ENCODE measurements at places on chromosomes 1 and 21.
A peak's percentile ranks its signal among the peaks of the same experiment; 100 is the strongest.

- DNase-seq = no peak
Measured at GRCh38 chr1:88697503-88697902, 13.4 kb downstream of the PKN2 start.

DNA sequence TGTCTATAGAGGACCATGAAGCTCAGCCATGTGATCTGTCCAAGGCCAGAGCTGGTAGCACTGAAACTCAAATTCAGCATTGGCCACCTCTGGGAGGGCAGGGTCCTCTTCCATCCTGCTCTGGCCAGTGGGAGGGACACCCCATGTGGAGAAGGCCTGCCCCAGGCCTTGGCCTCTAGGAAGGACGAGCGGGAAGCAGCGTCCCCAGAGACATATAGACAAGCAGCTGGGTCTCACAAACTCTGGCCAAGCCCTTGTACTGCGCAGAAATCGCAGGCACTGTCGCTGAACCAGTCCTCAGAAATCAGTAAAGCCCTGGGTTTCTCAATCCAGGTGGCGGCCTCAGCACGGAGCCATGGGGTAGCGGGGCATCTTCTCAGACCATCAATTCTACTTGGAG, 180.7 kb downstream of the HIVEP3 start:
- DNase-seq = no peak

DNA sequence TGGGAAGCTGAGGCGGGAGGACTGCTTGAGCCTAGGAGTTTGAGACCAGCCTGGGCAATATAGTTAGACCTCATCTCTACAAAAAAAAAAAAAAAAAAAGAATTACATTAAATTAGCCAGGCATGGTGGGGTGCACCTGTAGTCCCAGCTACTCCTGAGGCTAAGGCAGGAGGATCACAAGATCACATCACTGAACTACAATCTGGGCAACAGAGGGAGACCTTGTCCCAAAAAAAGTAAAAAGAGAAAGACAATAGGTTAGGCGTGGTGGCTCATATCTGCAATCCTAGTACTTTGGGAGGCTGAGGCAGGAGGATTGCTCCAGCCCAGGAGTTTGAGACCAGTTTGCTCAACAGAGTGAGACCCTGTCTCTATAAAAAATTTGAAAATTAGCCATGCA, 130.3 kb downstream of the TIAM1 start:
- DNase-seq = no peak

- DNase-seq = no peak
Measured at GRCh38 chr1:227920426-227920825, 27.3 kb downstream of the WNT9A start.

DNA sequence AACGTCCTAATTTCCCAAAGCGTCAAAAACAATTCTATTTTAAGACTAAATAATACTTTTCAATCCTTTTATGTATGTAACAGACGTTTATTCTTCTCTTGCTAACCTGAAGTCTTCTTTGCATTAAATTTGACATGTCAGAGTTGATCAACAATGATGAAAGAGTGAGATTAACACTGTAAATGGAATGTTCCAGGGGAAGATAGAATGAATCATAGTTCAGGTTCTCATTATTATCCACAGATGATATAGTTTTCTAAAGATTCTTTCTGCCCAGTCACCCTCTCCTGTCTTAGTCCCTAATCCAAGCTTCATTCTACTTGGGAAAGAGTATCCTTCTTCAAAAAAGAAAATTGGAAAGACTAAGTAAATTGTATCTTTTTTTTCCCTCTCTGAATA, 38.9 kb downstream of the SDCCAG8 start:
- no peak for DNase-seq

GRCh38 chr1:39995973-39996393, 41.0 kb downstream of the MFSD2A start:
- DNase-seq = no peak

DNA sequence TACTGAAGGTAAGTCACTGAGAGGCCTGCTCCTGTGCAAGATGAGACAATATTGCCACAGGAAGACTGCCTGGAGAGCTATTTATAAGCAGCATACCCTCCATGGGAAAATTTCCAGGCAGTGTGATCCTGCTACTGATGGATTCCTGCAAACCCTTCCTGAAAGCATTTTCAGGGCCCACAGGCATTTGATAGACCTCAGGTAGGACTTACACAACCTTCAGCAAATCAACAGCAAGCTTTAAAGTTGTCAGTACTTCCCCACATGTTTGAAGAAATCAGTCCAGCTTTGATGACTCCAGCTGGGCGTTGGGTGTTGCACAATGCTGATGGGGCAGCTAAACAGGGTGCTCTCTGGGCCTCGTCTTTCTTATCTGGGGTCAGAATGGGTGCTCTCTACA, 108.8 kb downstream of the PLXNA2 start:
- DNase-seq = no peak

DNA sequence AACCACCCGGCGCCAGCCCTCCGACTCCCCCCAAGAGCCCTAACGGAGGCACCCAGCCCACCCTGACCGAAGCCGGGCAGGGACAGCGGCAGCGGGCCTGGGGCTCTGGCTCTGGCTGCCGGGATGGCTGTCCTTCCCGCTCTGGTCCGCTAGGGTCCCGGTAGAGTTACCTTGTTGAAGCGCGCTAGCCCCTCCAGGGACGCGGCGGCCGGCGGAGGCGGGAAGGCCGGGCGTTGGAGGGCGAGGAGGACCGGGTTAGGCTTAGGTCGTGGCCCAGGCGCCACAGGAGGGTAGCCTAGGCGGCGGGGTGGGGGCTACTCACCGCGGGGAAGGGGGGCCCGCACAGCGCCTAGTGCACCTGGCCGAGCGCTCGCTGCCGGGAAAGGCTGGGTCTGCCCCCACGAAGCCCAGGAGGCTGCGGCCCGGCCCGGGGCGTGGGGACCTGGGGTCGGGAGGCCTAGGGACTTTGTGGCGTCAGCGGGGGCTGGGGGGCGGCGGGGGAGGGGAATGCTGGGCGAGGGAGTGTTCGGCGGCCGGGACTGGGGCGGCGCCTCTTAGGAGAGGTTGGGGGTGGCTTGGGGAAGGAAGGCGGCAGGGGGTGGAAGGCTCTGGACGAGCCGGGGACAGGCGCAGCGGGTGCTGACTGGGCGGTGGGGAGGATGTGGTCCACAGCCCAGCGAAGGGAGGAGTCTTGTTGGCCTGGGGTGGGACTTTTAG, at the start of gene TRIM17:
Gene TRIM17 (minus strand): TSS at position 645 of the 717 bp plus-strand sequence. CDS start 1,789 bp downstream, outside the sequence.
- peak; percentile 48 for DNase-seq

- DNase-seq = no peak
Measured at GRCh38 chr1:155801149-155801548, 55.9 kb downstream of the GON4L start.

GRCh38 chr1:219560856-219561255, 52.0 kb downstream of the ZC3H11B start:
- DNase-seq = no peak

DNA sequence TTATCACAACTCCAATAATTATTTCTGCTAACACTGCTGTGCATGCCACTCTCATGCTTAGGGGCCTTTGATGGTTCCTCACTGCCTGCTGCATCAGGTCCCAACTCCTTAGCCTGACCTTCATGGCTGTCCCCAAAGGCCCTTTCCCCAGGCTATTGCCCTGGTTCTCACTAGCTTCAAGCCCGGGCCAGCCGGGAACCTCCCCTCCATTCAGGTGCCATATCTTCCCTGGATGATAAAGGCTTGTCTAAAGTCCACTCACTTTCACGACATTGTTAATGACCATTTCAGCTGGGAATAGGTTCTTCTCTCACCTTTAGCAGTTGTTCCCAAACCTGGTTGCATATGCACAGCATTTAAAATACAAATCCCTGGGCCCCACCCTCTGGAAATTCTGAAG, 95.8 kb downstream of the CNIH3 start:
- DNase-seq = no peak

DNA sequence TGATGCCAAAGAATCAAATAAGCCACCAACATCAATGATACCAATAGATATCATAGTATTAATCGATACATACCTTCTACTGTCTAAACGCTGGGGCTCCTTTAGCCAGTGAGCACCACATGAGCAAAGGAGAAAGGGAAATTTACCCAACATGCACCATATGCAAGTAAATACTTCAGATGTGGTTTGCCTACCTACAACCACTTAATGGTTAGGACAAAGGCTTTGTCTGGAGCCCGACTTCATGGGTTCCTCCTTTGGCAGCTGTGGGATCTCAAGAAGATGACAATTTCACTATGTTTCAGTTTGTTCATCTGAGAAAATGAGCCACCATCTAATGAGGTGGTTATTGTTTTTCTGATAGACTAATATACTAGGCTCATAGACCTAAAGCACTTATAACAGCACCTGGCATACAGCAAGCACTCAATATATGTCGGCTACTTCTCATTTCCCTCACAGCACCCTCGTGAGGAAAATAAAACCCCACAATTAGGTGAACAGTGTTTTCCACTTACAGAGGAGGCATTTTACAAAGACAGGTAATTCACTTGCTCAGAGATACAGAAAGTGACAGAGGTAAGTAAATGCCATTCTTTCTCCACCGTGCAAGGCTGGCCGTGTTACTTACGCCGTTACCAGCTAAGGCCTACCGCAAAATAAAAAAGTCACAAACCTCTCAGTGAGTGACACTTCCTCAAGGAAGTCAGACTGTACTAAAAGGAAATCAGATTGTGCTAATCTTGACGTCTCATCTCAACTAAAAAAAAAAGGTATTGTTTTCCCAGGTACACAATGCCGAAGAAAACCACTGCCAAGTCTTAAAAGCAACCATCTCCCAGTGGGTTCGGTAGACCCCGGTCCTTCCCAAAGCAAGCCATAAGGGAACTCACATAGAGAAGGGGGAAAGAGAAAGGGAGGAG, 1.6 kb downstream of the TTC13 start:
- DNase-seq = no peak

DNA sequence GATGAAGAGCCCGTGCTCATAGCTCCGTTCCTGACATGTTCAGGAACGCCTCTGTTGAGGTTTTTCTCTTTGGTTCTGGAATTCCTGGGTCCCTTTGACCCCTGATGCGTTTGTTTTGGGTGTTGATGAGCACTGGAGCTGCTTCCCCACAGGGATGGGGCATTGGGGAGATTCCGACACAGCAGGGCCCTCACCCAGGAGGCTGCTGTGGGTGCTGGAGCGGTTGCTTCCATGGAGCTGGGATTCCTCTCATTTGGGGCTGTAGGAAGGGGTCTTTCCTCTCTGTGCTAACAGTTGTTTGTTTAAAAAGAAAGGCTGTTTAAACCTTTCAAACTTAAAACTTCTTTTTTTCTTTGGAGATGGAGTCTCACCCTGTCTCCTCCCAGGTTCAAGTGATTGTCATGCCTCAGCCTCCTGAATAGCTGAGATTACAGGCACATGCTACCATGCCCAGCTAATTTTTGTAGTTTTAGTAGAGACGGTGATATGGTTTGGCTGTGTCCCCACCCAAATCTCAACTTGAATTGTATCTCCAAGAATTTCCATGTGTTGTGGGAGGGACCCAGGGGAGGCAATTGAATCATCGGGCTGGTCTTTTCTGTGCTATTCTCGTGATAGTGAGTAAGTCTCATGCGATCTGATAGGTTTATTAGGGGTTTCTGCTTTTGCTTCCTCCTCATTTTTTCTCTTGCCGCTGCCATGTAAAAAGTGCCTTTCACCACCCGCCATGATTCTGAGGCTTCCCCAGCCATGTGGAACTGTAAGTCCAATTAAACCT, 48.9 kb downstream of the SKI start:
- DNase-seq = no peak

DNA sequence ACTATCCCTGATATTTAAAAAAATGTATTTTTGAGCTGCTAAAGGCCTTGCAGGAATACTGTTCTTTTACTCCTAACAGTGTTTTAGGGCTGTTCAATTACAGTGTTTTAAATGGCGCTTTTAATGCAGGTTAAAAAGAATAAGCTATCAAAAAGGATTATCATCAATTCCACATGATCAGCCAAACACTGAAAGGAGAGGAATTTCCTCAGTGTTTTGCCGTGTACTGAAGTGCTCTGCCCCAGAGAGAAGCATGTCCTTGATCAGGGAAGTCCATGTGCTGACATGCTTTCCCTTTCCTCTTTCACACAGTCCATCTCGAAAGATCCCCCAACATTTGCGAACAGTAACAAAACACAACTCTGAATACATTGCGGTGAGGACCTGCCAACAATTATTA, 3.3 kb downstream of the CFAP298 start:
- DNase-seq = no peak

DNA sequence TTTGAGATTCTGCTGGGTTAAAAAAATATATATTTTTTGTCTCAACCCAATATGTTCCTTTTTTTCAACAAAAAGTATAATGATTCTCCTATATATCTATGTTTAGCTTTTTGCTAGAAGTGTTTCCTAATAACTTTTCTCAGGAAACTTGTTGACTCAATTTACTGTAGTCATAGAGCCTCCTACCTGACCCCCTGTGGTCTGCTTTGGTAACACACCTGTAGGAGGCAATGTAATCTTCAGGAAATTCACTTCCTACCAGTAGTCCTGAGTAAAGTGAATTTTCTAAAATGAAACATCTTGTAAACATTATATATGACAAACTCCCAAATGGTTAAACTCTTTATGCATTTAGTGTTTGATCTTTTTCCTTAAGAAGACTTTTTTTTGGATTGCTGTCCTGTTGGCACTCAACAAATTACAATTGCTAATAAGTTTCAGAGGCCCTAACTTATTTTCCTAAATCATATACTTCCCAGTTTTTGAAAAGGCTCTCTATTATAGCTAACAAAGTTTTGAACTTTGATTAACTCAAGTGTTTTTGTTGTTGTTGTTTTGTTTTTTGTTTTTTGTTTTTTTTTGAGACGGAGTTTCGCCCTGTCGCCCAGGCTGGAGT, 118.3 kb downstream of the OLFML2B start:
- peak; percentile 5 for DNase-seq

- no peak for DNase-seq
Measured at GRCh38 chr1:217910203-217910602, 279.1 kb downstream of the SPATA17 start.

DNA sequence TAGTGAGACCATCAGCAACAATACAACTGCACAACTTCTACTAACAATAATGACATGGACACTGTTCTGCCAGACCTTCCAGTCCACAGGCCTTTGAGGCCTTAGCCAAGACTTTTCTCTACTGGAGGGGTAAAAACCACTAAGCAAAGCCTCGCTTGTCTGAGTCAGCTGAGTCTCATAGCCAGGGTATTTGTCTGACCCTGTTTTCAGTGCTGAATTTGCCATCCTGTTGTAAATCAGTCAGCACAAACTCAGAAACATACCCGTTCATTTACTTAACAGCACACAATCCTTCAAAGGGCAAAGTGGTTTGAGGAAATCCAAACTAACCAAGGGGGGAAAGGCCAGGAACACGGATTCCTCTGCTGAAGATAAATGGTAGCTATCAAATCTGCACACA, 537.8 kb downstream of the SMYD3 start:
- DNase-seq = no peak

GRCh38 chr1:15132965-15133364, 20.6 kb upstream of the TMEM51 start:
- no peak for DNase-seq

DNA sequence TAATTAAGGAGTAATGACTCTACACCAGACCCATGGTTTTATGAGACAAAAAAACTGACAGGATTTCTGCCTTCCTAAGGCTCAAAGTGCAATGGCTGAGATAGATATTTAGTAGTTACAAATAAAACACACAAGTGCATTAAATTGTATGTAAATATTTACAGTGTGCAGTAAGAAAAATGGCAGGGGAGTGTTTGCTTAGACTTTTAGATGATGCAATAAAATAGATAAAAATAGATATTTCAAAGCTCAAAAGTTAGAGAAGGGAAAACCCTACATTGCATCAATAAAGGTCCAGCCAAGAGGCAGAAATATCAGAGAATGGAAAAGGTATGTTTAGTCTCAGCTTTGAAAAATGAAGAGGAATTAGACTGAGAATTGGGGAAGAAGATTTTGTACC, 226.3 kb upstream of the FGGY start:
- DNase-seq = peak; percentile 56

Measured in NCI-H1417 (cell line).